Ecto neural progenitor cell (in vitro differentiated cells): ENCODE measurements at places on chromosomes 5 and 9.

- no peak for DNase-seq
Observed at GRCh38 chr5:171149333-171149732, 159.7 kb upstream of the TLX3 start.

- DNase-seq: no peak
Observed at GRCh38 chr5:170429014-170429413, 39.8 kb upstream of the KCNMB1 start.

DNA sequence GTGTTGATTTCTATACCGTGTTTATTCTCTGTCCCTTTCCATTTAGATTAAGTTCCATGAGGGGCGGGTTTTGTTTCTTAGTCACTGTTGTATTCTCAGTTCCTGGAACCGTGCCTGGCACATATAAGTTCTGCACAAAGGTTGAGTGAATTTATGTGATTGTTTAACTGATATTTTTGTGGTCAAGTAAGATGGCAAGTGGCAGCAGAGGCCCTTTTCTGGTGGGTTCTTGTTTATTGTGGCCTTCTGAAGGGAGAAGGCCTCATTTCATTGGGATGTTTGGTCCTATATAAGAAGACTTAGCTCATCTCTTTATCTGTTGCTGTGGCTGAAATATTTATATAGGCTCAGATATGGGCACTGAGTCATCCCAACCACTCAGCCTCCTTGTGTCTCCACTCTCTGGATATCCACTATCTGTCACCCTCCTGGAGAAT, 262.5 kb downstream of the PSAT1 start:
- no peak for DNase-seq

- peak; percentile 28 for DNase-seq
Observed at GRCh38 chr9:89001917-89002540, 10.8 kb downstream of the S1PR3 start.

DNA sequence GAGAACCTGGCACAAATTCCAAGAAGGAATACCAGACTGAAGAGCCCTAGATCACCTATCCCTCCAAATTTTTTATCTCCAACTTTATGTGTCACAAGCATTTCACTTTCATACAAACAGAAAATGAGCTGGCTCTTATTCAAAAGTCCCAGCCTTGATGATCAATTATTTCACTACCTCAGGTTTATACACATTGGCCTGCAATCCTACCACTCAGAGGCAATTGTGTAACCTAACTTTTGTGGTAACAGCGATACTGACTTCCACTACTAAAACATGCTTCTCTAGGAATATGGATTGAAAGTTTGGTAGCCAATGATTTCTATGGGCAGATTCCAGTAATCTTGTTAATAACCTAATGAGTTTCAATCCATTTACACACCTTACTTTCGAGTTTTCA, 10.5 kb downstream of the RNF38 start:
- DNase-seq: no peak

GRCh38 chr5:595285-595875, 16.8 kb upstream of the CEP72 start:
- no peak for DNase-seq

- no peak for DNase-seq
Observed at GRCh38 chr5:177189965-177190364, 56.4 kb downstream of the NSD1 start.

DNA sequence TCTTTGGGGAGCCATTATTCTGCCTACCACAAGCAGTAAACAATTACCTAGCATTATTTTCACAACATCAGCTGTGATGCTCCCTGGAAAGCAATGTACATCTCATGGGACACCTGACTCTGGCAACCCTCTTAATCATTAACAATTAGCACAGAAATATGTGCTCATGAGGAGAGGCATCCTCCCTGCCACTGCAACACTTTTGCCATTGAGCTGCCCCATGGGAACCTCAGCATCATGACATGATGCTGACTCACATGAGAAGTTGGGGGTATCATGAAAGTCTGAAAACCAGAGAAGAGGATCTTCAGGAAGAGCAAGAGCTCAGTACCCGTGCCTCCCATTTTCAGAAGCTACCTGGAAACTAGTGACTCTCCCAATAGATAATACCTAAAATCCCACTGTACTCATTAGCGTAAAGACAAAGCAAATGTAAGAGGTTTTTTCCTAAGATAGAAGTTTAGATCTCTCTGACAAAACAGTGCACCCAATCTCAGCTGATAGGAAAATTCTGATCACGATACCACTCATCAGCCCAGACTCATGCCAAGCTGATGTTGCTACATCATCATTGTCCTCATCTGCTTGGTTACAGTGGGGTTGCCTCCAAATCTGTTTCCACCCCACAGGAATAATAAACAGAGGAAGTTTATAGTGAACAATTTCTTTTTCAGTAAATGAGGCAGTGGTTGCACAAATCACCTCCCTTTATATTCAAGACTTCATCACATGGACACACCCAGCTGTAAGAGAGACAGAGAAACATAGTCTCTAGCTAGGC, 244.5 kb downstream of the NR2F1-AS1 start:
- DNase-seq: no peak

DNA sequence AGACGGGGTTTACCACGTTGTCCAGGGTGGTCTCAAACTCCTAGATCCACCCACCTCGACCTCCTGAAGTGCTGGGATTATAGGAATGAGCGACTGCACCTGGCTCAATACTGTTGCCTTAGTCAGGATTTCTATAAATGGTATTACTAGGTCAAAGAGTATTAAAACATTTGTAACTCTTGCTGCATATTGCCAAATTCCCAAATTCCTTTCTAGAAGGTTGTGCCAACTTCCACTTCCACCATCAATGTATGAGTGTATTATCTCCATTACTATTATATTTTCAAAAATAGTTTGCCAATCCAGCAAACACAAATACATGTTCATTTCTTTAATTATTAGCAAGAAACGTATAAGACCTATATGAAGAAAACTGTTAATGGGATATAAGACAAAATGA, 10.6 kb downstream of the PTGR1 start:
- DNase-seq: no peak

- no peak for DNase-seq
Observed at GRCh38 chr5:59615272-59615671, 278.3 kb downstream of the PDE4D start.

DNA sequence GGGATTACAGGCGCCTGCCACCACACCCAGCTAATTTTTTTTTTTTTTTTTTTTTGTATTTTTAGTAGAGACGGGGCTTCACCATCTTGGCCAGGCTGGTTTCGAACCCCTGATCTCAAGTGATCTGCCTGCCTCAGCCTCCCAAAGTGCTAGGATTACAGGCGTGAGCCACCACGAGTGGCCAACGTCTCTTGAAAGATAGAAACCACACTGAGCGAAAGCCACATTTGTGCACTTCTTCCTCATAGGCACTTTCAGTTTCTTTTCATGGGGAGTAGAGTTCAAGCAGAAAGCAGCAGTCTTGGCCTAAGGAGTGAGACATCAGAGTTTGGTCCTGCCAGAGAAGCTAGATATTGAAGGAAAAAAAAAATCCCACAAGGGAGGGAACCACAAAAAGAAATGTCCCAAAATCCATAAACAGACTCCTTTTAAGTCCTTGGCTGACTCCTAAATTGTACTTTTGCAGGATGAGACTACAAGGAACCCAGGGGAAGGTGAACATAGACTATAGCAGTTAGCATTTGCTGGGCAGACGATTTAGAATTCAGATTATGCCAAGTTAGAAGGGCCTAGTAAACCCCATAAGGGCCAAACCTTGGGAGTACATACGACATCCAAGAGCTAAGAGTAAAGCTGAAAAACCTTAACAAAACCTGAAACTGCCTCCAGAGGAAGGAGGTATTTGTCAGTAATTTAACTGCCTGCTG, 43.9 kb upstream of the GLIPR2 start:
- no peak for DNase-seq

DNA sequence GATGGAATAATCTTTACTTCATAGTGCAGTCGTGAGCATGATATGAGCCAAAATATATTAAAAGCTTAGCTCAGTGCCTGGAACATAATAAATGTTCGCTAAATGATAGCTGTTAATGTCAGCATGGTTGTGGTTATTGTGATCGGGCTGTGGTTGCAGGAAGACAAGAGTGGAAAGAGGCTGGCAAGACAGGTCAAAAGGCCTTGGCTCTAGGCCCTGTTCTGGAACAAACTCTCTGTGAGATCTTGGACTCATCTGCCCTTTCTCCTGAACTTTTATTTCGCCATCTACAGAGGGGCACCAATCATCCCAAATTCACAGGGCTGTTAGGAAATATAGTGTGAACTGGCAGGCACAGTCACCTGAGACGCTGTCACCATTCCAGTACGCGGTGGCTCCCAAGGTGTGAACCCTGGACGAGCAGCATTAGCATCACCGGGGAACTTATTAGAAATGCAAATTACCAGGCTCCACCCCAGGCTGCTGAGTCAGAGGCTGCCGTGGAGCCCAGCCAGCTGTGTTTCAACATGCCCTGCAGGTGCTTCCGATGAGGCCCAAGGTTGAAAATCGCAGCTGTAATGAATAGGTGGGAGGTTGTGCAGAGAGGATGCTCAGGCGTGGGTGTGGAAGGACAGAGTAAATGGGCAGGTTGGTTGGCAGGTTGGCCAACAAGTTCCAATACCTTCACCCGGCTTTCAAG, 50.2 kb upstream of the SAP30L start:
- no peak for DNase-seq

DNA sequence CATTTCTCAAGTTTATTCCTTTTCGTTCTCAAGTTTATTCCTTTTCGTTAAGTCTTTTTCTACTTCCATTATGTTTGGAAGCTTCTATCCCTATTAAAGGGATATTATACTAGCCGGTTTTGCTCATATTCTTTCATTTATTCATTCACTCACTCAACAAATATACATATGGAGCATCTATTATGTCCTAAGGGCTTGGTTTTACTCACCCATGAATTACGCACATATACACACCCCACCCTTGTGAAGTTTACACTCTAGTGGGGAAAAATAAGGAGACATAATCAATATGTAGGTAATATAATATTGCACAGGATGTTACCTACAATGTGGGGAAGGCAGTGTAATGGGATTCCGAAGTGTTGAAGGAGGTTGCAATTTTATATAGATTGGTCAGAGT, 90.5 kb downstream of the ACTL7B start:
- DNase-seq: no peak

DNA sequence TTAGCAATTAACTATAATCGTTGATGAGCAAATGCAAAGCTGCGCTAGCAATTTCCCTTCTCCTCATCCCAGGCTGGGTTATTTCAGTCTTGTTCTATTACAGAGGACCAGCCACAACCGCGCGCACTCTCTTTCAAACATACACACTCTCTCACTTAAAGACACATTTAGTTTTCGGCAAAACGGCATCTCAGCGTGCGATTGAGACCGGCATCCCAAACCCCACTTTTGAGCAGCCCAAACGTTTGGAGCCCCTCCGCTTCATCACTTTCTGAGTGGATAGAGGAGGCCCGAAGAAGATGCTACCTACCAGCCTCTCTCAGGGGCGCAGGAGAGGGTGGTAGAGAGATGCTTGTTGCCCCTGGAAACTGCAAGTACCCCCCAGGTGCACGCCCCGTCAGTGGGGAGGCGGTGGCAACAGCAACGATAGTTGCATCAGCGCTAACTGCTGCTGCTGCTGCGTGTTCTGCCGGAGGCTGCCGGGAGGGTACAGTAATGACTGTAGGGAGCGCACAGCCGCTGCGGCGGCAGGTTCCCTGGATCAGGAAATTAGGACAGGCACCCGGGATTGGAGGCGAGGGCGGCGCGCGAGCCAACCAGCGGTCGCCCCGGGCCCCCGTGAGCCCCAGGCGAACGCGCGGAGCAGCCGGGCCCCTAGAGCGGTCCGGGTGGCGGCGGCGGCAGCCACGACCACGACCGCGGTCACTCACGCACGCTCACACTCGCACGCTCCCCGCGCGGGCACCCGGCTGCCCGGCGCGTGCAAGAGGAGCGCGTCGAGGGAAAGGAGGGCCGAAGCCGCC, 467 bp upstream of the VLDLR start:
- DNase-seq: no peak

DNA sequence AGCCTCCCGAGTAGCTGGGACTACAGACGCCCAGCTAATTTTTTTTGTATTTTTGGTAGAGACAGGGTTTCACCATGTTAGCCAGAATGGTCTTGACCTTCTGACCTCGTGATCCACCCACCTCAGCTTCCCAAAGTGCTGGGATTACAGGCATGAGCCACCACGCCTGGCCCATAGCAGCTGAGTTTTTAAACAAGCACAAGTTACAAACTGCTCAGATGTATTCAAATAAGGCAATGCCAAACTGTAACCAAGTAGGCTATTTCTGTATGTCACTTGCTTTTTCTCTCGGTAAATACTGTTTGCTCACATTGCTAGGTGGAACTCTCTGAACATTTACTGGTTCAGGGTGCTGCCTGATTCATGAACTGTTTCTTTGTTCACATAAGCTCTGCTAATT, 799.3 kb upstream of the NUDT12 start:
- DNase-seq: no peak

GRCh38 chr9:82134010-82134409, 145.4 kb downstream of the SPATA31D1 start:
- DNase-seq: no peak

DNA sequence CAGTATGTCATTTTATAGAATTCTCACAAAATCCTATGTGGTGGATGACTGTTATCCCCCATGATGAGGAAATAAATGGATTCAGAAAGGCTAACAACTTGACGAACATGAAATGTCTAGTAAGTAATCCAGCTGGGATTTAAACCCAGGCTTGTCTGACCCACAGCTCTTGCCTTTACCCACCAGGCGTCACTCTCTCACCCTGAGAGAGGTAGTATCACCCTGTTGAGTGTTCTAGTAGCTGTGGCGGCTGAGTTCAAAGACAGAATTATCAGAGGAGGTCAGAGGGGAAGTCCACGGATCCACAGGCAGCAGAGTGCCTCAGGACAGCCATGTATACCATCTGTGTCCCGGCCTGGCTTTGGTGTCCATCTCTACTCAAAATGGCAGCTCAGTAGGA, 113.8 kb downstream of the ZNF462 start:
- no peak for DNase-seq

DNA sequence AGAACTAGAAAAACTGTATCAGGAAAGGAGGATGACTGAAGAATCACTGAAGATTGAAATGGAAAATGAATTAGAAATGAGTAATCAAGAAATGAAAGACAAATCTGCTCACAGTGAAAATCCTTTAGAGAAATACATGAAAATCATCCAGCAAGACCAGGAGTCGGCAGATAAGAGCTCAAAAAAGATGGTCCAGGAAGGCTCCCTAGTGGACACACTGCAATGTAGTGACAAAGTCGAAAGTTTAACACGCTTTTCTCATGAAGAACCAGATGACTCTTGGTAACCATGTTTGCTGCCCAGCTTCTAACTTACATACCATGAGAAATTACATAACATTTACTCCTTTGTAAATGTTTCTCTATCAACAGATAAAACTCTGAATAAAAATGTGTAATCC, 37.1 kb downstream of the CPLANE1 start:
- DNase-seq: no peak

- DNase-seq: no peak
Observed at GRCh38 chr5:74409712-74410111, 230.8 kb downstream of the ENC1 start.

- DNase-seq: no peak
Observed at GRCh38 chr5:53355931-53356330, 124.5 kb upstream of the FST start.

- DNase-seq: no peak
Observed at GRCh38 chr5:113437111-113437510, 2.3 kb upstream of the TSSK1B start.

GRCh38 chr5:160457252-160457651, 35.6 kb downstream of the PTTG1 start:
- no peak for DNase-seq
